Astrocyte of the hippocampus (primary cell): ENCODE measurements at places on chromosomes 6 and 20.

DNA sequence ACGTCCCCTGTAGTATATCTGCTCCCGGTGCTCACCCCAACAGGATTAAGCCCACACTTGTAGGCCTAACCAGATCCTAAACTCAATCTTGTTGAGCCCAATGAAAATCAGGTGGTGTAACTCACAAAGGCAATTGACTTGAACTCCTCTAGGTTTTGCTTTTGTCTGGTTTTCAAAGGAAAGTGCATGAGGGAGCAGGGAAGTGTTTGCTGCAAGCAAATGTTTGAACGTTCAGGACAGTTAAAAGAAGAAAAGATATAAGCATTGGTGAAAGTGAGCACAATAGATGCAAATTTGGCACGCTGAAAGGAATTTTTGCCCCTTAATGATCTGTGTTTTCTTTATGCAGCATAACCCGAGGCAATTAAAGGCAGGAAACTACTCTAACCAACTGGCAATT is 212.6 kb downstream of the PLCB1 start:
- DNase-seq = no peak

- peak; percentile 43 for DNase-seq
Measured at GRCh38 chr6:87945966-87946365, 101.7 kb upstream of the SPACA1 start.

DNA sequence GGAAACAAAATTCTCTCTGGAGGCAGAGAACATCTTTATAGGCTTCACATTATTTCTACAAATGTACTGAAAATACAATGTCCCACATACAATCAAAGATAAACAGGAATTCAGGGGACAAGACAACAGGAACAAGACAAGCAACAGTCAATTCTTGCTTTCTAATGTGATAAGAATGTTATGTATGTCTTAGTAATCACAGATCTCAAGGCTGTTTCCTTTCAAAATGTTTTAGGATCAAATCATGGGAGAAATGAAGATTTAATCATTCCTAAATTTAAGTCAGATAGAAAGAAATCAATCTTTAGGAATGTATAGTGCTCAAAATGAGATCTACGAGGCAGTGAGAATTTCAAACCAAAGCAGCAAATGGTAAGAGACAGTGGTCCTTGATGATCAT is 32.1 kb downstream of the NEDD9 start:
- DNase-seq = no peak

GRCh38 chr20:48702455-48702913 is 125.3 kb downstream of the PREX1 start:
- DNase-seq = peak; percentile 49

DNA sequence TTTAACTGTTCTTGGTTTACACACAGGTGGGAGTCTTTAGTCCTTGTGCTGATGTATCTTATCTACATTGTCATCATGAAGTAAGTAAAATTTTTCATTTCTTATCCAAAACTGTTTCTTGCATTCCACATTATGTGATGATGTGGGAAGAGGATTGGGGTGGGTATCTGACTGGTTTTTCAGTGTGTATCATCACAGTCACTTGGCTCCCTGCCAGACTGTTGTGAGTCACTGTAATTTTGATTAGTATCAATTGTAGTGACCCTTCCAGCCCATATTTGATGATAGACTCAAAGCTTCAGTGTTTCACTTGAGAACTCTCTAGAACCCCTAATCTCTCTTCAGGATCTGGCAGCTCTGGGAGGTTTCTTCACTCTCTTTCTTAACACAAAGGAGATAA is 84.5 kb upstream of the RIN2 start:
- no peak for DNase-seq

GRCh38 chr6:39003072-39003471 is 45.5 kb upstream of the GLP1R start:
- no peak for DNase-seq

GRCh38 chr6:20354366-20354765 is 47.3 kb upstream of the E2F3 start:
- DNase-seq = no peak

DNA sequence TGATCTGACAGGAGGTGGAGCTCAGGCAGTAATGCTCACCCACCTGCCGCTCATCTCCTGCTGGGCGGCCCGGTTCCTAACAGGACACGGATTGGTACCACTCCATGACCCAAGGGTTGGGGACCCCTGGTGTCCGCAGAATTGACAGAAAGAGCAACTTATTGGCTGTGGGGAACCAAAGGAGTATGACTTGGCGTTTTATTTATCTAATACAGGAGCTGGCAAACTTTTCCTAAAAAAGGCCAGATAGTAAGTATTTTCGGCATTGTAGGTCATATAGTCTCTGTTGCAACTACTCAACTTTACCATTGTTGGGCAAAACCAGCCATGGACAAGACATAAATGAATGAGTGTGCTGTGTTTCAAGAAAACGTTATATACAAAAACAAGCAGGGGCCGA is 44.4 kb upstream of the TRAF3IP2 start:
- DNase-seq = no peak

GRCh38 chr20:46894971-46895905 is 595 bp downstream of the EYA2 start:
- DNase-seq = peak; percentile 33

- no peak for DNase-seq
Measured at GRCh38 chr20:22833851-22834250, 201.3 kb upstream of the SSTR4 start.

DNA sequence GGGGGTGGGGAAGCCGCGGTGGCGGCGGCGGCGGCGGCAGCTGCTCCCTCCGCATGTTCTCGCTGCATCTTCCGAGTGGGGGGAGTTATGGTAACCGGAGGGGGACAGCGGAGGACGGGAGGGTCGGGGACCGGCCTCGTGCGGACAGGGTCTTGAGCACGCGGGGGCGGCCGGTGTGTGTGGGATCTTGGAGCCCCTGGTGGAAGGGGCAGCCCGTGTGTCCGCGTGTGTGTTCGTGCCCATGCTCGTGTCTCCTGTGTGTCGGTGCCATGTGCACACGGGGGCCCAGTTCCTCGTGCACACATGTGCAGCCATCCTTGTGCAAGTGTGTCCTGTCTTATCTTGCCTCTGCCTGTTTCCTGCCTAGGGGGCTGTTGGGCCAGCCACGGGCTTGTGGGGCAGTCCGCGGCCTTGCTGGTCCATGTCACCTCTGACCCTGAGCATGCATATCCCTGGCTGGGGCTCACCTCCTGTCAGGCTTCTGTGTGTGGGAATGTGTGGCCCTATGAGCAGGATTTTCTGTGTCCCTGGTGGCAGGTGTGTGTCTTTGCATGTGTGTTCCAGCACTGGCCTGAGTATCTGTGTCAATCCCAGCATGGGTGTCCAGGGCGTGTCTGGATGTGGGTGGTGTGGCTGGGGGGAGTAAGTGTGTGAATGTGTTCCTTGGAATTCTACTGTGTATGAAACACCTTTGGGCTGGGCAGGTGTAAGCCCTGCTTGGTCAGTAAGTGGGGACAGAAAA is 8.5 kb downstream of the SYNGAP1 start:
- DNase-seq = peak; percentile 17

DNA sequence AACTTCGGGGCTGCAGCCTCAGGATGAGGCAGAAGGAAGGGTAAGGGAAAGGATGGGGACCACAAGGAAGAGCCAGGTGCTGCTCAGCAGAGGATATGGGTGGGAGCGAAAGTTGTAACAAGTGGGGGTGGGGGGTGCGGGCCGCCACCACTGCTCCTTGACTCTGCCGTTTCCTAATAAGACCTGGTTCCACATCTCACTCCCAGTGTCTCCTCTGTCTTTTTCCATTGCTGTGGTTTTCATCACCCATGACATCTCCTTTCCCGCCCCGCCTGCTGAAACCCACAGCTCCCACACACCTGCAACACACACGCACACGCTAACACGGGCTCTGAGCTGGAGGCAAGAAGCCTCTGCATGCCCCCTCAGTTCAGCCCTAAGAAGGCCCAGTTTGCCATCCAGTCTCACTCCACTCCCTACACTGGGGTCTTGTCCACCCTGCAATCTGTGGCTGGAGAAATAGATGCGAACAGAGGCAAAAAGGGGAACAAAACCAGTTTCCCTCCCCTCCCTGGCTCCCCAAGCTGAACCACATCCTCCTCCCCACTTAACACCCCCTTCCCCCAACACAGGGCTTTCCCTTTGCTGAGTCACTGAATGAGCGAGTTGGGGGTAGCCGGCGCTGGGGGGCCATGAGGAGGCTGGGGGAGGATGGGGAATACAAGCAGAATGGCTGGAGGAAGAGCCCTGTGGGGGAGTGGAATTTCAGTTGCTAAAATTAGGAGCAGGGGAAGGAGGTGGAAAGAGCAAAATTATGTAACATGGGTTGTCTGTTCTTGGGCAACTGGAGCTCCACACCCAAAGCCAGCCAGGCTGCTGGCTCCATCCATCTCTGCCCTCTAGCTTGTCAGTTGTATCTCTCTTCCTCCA is 11.5 kb downstream of the NFKBIL1 start:
- DNase-seq = no peak

GRCh38 chr6:3518356-3519190 is 61.7 kb upstream of the SLC22A23 start:
- DNase-seq = peak; percentile 82

- no peak for DNase-seq
Measured at GRCh38 chr6:31075528-31075927, 36.8 kb downstream of the C6orf15 start.

- DNase-seq = no peak
Measured at GRCh38 chr20:20393207-20394120, 25.6 kb downstream of the INSM1 start.

DNA sequence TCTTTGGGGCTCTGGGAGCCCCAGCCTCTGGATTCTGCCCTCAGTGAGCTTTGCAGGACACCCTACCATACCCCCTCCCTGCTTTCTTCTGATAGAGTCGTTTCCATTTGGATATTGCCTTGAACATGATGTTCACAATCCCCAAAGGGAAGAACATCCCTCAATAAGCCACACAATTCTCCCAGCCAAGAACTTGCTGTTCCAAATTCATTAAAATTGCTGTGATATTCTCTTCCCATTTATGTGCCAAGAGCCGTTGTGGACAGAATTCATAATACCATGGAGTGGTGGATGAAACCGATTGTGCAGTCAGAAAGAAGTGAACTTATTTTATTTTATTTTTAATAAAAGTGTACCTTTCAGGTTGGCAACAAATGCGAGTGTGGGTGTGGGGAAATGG is 95.8 kb downstream of the DHX35 start:
- DNase-seq = no peak

GRCh38 chr6:84910906-84911607 is 146.7 kb upstream of the TBX18 start:
- DNase-seq = no peak

DNA sequence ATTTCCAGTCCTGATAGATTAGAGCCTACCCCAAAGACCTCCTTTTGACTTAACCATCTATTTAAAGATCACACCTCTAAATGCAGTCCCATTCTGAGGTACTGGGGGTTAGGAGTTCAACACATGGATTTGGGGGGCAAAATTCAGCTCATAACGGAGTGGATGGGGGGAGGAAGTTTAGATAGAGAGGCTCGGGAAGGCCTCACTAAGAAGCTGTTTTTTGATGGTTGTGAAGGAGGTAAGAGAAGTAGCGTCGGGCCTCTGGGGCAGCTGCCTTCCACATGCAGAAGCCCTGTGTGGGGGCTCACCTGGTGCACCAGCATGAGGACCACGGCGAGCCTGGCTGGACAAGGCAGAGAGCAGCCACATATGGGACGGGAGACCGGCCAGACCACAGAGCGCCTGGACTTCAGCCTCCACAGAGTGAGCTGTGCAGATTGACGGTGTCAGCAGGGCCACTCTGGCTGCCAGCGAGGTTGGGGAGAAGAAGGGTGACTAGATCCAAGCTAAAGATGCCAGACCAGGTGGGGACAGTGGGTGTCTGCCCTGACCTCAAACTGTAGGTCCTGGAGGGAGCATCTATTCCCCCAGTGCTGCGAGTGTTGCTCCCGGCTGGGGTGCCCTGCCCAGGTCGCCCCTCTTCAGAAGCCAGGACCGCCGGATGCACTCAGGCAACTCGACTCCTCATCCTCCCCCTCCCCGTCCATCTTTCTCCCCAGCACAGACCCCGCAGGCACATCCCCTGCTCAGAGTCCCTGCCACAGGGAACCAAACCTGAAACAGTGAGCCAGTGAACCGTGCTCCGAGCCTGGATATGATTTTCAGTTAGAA is 5.1 kb upstream of the SYNJ2 start:
- no peak for DNase-seq

DNA sequence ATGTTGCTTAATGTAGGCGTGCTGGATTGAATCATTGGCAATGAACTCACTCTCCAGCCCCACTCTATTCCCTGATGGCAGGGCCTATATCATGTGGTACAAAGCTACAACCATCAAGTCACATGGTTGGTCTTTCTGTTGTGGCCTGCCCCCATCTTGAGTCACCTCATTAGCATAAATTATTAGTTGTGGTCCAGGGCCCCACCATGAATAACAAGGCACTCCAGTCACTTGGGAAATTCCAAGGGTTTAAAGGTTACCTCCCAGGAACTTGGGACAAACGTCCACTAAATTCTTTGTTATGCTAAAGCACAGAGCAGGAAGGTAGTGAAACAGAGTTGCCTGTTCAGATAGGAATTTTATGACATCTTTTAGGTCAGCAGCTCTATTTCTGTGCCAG is 193.7 kb downstream of the SLC35F1 start:
- peak; percentile 90 for DNase-seq

DNA sequence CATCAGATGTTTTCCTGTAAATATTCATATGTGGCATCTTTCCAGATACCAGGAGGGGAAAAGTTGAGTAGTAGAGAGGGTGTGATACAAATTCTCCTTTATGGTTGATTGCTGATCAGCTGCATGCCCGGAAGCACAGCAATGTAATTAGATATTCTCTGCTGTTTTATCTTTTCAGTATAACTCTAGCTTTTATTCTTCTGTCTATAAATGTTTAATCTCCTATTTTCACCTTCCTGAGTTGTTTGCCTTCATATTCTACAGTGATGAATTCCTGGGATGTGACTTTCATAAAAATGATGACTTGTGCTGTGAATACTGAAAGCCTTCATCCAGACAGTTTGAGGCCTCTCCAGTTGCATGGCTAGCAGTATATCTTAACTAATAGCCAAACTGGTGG is 53.7 kb downstream of the SH3BGRL2 start:
- peak; percentile 47 for DNase-seq

- DNase-seq = peak; percentile 69
Measured at GRCh38 chr20:62845416-62846160, 16.0 kb downstream of the TCFL5 start.

- peak; percentile 49 for DNase-seq
Measured at GRCh38 chr6:50087231-50087954, 37.7 kb upstream of the DEFB112 start.

GRCh38 chr6:38103921-38104320 is 284.4 kb downstream of the ZFAND3 start:
- DNase-seq = no peak

- no peak for DNase-seq
Measured at GRCh38 chr6:100622907-100623692, 158.4 kb upstream of the SIM1 start.
